ENCODE measurements at places on chromosomes 1 and 21.

DNA sequence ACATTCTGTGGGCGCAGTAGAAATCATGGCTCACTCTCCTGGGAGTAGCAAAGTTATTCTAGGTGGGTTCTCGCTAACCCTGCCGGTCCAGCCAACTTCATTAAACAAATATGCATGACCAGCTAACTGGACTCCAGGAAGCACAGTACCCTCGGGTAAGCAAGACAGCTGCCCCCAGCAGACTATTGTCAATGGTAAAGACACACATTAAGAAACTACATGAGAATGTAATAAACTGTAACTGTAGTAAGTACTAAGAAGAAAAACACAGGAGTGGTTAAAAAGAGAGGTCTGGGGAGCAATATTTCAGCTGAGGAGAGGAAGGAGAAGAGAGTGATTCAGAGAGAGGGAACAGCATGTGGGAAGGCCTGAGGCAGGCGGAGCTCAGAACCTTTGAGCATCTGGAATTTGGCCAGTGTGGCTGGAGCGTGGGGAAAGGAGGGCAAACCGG, 7.4 kb downstream of the SLC2A5 start:
- no peak for DNase-seq

GRCh38 chr1:192809307-192810252, 741 bp downstream of the RGS2 start:
- DNase-seq, result peak; percentile 59

DNA sequence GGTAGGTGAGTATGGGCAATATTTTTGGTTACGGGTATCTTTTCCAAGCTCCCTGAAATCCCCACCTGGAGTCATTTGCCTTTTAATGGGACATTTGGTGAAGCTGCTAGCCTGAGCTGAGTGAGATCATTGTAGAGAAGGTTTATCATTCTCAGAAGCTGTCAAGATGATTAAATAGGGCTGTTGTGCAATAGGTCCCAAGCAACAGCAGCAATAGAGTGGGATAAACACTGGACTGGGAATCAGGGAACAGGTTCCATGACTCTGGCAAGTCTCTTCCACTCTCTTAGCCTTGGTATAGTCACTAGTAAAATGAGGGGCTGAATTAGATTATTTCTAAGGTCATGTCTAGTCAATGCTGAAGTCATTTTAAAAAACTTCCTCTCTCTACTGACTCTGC, 30.3 kb upstream of the FAM78B start:
- DNase-seq, result no peak

- DNase-seq, result no peak
These were observed 2.0 kb downstream of the HNRNPU start for GRCh38 chr1:244862354-244862698.

DNA sequence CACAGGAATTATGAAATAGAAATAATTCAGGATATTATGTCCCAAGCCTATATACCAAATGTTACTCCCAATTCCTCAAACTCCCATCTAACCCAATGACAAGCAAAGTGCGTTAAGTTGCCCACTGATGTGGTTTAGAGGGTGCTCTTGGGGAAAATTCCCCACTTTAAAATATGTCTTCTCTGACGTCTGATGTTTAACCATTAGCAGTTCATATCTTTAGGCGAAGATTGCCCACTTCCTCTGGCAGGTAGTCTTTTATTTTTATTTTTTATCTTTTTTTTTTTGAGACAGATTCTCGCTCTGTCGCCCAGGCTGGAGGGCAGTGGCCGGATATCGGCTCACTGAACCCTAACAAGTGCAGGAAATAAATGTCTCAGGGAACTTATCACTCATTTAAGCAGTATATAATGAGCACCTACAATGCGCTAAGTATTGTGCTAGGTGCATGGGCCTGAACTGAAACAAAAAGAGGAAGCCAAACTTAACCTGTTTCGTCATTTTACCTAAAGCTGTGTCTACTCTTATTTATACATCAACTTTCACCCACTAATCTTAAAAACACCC, 1.3 kb upstream of the LYST start:
- no peak for DNase-seq

GRCh38 chr1:117392771-117393170, 25.5 kb downstream of the MAN1A2 start:
- peak; percentile 22 for DNase-seq

DNA sequence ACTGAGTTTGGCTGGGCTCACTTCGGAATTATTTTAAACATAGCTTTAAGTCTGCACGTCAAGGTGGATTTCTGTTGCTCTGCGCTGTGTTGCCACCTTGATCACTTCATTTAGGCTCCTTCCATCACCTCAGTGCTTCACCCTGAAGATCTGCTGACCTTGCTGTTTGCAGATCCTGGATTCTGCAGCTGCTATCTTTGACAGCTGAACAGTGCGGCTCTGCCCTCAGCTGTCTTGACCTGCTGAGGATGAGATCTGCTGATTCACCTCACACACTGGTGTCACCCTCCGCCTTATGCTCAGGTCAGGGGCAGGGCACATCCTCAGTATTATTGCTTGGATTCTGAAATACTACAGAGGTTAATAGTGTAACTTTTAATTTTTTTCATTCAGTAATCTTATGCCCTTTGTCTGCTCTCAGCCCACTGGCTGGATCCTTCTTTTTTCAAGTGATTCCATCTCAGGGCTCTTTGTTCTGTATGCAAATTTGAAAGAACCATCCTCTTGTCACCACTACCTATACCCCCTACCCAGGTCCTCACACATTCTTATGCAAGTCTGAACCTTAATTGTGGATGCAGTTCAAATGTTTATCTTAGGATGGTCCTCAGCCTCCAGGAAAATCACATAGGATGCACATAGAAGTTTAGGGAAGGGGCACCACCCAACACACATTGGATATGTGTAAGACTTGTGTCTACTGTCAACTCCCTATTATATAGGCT, 364.0 kb downstream of the OLFM3 start:
- no peak for DNase-seq

DNA sequence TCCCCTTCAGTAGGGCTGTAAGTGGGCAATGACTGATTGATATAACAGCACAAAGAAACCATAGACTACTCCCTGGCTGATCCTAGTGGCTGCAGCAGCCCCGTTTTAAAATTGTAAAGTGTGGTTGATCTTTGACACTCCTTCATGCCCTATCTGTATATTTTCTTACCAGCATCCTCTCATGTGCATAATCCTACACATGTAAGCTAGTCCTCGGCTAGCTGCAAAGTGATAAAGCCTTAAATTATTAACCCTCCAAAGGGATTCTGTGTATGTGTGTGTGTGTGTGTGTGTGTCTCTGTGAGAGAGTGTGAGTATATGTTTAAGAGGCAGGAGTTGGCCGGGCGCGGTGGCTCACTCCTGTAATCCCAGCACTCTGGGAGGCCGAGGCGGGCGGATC, 30.8 kb upstream of the CDC14A start:
- DNase-seq, result no peak

GRCh38 chr1:53653631-53654030, 85.3 kb downstream of the GLIS1 start:
- DNase-seq, result no peak

DNA sequence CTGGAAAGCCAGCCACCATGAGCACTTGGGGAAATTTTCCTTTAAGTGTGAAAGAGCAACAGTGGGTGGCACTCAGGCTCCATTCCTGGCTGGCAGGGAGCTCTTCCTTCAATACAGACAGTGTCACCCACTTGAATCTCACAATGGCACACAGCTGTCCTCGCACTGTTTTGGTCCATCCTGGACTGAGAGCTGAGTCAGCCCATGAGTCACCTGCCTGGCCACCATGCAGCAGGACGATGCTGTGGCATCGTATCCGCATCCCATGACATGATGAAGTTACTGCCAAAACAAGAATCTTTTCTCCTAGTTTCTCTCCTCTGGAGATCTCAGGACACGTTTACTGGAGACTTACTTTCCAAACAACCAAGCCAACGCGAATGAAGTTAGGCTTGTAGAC, 6.0 kb downstream of the TMPRSS2 start:
- DNase-seq, result no peak

DNA sequence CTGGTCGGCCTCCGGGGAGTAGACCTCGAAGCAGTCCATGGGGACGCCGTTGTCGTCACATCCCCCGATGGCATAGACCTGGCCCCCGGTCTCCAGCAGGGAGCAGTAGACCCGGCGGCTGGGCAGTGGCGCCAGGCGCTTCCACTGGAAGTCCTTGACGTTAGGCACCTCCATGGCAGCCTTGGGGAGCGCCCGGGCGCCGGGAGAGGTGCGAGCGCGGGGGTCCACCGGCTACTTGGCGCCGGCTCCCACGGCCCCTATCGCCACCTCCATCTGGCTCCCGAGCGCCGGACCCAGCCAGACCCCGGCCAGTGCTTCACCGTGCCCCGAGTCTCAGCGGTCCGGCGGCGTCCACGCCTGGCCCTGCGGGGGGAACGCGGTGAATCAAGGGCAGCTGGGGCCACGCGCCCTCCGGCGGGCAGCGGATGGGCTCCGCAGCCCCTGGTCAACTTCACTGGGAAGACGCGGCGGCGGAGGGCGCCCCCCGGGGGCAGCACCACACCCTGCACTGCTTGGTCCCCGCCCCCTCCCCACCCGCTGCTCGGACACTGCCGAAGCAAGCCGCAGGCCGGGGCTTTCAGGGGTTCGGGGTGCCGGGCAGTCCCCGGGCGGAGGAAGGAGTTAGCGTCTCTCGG, 13.2 kb downstream of the KLHDC8A start:
- no peak for DNase-seq

- no peak for DNase-seq
These were observed 20.5 kb downstream of the DSTYK start for GRCh38 chr1:205190845-205191577.

DNA sequence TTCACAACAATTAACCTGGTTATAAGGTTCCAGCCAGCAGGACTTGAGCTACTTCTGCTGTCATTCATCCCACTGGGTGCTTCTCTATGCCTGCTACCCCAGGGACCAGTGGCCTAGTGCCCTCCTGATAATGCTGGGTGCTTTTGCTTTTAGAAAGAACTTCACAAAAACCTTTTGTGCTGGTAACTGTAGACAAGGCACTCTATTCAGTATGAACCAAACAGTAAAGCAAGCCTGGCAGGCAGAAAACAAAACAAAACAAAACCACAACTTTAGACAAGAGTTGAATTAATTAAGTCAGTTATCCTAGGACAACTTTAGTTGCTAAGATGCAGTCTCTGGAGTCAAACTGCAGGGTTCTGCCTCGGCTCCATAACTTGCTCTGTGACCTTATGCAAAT, 61.9 kb upstream of the ADGRL2 start:
- no peak for DNase-seq

- DNase-seq, result no peak
These were observed 15.3 kb upstream of the SGIP1 start for GRCh38 chr1:66518654-66519053.

DNA sequence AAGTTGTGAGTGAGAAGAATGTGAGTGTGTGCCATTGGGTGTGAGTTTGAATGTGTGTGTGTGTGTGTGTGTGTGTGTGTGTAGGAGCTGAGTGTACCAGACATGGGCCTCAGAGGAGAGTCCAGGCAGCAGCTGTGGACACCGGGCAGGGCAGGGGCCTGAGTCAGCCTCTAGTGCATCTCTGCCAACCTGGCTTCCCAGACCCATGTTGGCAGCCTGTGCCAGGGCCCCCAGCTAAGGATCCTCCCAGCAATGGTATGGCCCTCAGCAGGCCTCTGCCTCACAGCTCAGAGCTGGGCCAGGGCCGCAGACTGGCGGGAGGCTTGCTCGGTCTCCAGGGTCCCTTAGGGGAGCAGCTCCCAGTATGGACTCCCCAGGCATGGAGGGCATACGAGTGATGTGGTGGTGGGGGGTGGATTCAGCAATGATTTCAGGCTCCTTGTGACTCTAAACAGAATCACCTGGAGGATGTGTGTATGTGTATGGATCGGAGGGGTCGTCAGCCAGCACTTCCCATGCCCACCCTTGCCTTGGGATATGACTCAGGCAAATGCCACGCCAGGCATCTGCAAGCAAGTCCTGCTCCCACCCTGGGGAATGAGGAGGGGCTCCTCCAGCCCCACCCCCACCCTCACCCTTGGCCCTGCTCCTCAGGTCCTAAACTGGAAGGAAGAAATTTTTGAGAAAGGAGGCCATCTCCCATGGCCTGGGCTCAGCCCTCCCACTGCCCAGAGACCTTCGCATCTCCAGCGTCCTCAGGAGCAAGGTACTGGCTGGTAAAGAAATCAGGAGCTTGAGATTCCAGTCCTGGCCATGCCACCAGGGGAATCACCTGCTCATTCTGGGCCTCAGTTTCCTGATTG, 1.8 kb upstream of the FOXO6 start:
- DNase-seq, result peak; percentile 57

DNA sequence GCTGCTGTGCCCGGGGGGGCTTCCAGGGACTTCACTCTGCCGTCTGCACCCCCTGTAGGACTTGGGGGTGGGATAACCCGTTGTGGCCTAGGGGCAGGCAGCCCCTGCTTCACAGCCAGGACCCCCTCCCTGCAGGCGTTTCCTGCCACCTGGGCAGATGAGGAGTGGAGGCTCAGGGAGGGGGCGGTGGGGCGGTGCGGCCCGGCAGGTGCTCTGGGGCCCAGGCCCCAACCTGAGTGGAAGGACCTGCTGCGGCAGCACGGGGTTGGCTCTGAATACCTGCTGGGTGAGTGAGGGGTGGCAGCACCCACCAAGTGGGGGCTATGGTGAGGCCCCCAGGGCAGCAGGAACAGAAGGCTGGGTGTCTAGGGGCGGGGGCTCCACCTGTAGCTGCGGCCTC, 78.6 kb upstream of the TTC34 start:
- DNase-seq, result no peak

- no peak for DNase-seq
These were observed 118.8 kb upstream of the IVNS1ABP start for GRCh38 chr1:185435696-185436379.

GRCh38 chr1:156944268-156944667, 23.8 kb downstream of the LRRC71 start:
- DNase-seq, result no peak

- no peak for DNase-seq
These were observed 16.9 kb upstream of the QSOX1 start for GRCh38 chr1:180137776-180138175.

DNA sequence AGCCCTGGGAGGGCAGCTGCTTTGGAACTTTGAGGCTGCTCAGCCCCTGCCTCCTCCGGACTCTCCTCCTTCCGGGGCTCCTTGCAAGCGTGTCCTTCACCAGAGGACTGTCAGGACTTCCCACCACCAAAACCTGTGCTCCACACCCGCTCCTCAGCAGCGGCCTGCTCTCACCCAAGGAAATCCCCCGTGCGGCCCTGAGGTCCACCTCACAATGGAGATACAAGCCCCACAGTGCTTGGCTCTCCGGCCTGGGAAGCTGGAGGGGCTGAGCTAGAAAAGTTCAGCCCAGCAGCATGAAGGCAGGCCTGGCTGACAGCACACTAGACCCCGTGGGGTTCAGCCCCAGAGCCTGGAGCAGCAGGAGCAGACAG, 33.6 kb downstream of the PGBD5 start:
- DNase-seq, result no peak
